ENCODE measurements at places on chromosomes 6 and 20. TPM values are rescaled to one million over a fixed set of nuclear protein-coding genes. Genes with fewer than 3 reads are reported as not detected.

DNA sequence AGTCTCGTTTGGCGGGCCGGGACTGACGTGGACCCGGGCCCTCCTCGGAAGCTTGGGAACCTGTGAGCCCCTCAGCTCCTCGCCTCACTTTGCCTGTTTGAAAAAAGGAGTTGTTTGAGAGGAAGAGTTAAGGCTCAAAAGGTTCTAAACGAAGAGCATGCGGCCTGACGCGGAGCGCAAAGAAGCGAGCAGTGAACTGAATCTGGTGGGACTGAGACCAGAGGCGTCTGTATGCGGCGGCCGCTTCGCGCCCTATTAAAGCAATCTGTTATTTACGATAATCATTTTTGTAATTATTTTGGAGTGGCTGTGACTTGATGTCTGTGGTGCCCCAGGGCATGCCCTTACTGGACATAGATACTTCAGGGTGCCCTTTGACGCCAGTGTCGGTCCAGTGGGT lies 3.3 kb upstream of the TFAP2C start:
- no peak overlapping the region for H3K27ac ChIP-seq
- no peaks in the 10 kb centered on the region for H3K36me3 ChIP-seq
- H3K4me3 ChIP-seq, result no peak overlapping the region
- no peaks in the 10 kb centered on the region for H3K27me3 ChIP-seq
- no peak for DNase-seq
- H3K4me1 ChIP-seq, result peaks cover 32% of the 10 kb centered on the region

GRCh38 chr6:33663028-33663427 lies 41.9 kb downstream of the ITPR3 start:
- no peaks in the 10 kb centered on the region for H3K27me3 ChIP-seq
- DNase-seq, result no peak
- H3K36me3 ChIP-seq, result peaks cover 2% of the 10 kb centered on the region

DNA sequence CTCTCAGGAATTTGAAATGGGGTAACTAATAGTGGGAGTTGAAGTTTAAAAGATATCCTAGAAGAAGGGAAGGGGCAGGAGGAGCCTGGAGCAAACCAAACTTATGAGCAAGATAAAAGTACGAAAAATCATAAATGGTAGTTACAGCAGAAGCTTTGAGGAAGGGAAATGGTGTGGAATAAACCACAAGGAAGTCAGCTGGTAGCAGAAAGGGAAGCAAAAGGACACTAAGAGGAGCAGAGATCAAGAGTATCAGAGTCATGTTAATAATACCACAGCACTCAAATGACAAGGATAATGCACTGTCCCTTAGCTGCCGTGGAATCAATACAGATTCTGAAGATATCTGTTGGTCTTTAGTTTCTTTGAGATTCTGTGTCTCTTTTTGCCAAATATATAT lies 44.9 kb upstream of the CCDC28A start:
- no peak overlapping the region for H3K27ac ChIP-seq
- no peaks in the 10 kb centered on the region for H3K36me3 ChIP-seq
- H3K4me3 ChIP-seq, result no peak overlapping the region
- H3K4me1 ChIP-seq, result peaks cover 9% of the 10 kb centered on the region
- DNase-seq, result no peak

DNA sequence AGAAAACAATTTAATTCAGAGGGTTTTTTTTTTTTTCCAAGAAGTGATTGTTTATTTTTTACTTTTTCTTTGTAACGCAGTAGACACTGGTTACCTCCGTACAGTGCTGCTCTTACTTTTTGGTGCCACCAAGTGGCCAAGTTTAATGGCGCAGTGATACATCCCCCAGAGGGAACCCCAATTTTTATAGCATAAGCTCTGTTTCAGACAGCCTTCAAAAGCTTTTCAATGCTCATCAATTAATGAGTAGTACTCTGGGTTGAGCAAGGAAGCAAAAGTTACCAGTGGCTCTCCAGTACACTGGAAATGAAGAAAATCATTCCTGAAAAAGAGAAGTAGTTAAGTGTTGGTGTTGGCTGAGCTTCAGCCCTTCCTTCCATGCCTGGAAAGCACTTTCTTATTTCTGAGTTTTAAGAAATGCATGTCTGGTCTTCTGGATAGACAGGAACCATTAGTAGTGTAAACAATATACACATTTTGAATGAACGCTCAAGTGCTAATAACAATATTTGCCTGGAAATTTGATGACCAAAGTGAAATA lies 129.1 kb upstream of the SMLR1 start:
- H3K4me3 ChIP-seq, result no peak overlapping the region
- peaks cover 3% of the 10 kb centered on the region for H3K4me1 ChIP-seq
- H3K27me3 ChIP-seq, result no peaks in the 10 kb centered on the region
- H3K27ac ChIP-seq, result no peak overlapping the region
- no peaks in the 10 kb centered on the region for H3K36me3 ChIP-seq

TRIM40 gene
- not detected for total RNA-seq

- no peaks in the 10 kb centered on the region for H3K4me1 ChIP-seq
- no peak overlapping the region for H3K4me3 ChIP-seq
- DNase-seq, result peak; percentile 80
- H3K27ac ChIP-seq, result no peak overlapping the region
- no peaks in the 10 kb centered on the region for H3K36me3 ChIP-seq
- H3K27me3 ChIP-seq, result no peaks in the 10 kb centered on the region
Observed at GRCh38 chr6:94510877-94511276, 1066.5 kb upstream of the MANEA start.

All from osteocyte (in vitro differentiated cells).